ENCODE measurements at places on chromosomes 5 and 9.

DNA sequence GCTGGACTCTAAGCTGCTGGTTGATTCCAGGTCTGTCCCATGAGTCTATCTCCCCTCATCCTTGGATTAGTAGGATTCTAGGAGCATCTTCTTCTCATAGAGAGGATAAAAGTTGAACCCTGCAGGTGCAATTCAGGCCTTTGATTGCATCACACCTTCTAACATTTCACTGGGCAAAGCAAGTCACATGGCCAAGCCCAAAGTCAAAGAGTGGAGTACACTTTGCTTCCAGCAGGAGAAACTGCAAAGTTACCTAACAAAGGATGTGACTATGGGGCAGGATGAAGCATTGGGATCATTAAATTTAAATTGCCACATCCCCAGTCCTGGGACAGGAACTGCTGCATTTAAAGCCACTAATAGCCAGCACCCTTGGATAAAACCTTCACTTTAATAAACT lies 51.0 kb upstream of the EGFLAM start:
- DNase-seq, result no peak

DNA sequence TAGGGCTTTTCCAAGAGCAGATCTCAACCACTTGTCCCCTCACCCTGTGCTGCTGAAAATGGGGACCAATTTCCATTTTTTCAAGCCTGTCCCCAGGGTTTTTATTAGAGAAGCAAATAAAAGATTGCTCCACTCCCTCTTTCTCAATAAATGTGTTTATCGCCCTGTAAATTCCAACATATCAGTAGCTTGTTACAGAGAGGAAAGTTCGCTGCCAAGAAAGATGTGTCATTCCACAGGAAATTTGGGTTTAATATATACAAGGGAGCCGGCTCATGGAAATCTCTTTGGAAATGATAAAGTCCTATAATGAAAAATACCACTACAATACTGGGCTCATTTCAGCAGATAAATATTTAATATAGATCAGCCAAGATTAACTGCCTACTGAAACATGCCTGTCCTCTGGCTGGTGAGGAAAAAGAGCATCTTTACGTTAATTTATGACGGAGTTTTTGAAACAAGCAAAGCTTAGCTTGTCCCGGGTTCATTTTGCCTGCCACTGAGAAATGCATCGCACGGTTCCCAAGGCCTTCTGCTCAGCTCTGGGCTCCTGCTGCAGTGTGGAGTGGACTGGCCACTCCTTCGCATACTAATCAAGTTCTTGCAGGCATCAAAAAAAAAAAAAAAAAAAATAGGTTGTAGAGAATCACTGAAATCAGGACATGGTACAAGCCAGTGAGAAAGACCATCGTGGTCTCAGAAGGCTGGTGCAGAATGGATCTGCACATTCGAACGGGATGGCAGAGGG lies 84.5 kb downstream of the BRINP1 start:
- no peak for DNase-seq

GRCh38 chr9:105639936-105640335 lies 22.3 kb upstream of the TAL2 start:
- DNase-seq, result no peak

GRCh38 chr9:135815830-135816650 lies 91.3 kb downstream of the CAMSAP1 start:
- no peak for DNase-seq

DNA sequence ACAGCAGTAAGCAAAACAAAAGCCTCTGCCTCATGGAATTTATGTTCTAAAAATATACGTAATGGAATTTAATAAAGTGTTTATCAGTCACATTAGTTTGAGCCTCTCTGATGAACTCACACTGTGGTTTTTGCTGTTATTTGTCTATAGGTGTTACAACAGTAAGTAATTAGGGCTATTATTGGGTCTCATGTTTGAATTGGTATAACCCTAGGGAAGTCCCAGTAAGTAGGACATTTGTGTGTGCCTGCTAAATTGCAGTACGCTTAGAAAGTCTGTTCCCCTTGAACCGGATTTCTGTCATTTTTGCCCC lies 197.6 kb downstream of the NR3C1 start:
- no peak for DNase-seq

DNA sequence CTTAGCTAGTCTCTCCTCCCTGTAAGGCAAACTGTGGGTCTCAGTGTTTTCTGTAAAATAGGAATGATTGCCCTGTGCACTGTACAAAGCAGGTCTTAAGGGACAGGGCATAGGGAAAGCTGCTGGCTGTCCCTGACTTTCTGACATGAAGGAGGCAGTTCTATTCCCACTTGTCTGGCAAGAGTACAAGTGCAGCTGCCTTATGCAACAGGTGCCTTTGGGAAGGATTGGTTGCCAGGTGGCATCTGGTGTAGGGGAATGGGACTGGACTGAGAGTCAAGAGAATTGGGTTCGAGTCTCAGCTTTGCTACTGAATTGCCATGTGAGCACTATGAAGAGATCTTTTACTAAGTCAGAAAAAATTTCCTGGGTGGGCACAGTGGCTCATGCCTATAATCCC lies 10.0 kb downstream of the BSPRY start:
- DNase-seq, result no peak
